ENCODE measurements at places on chromosomes 1 and 21.

DNA sequence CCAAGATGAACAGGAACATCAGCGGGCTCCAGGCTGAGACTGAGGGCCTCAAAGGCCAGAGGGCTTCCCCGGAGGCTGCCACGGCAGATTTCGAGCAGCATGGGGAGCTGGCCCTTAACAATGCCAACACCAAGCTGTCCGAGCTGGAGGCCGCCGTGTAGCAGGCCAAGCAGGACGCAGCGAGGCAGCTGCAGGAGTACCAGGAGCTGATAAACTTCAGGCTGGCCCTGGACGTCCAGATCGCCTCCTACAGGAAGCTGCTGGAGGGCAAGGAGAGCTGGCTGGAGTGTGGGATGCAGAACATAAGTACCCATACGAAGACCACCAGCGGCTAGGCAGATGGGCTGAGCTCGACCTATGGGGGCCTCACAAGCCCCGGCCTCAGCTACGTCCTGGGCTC, 823.4 kb upstream of the NEGR1 start:
- no peak for DNase-seq

GRCh38 chr1:1433804-1434130, 1.7 kb upstream of the VWA1 start:
- peak; percentile 54 for DNase-seq

- DNase-seq: no peak
These were observed 252.1 kb downstream of the KAZN start for GRCh38 chr1:14850563-14850962.

DNA sequence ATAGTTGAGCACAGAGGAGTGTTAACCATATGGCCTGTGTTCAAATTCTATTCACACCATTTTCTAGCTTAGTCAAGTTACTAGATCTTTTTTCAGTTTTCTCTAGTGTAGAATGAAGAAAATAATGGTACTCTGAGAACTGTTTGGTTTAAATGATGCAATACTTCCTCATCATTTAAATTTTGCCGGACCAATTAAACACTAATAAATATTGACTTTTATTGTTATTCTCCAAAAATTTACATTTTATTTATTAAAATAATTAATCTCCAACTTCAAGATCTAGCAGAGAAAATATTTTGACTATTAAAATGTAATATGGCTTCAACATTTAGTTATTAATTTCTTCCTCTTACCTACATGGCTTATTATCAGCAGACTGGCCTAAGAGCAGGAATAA, 123.1 kb downstream of the OLFM3 start:
- DNase-seq: no peak

- peak; percentile 88 for DNase-seq
These were observed at the start of gene IGSF3 for GRCh38 chr1:116667575-116668105. Gene IGSF3, minus strand, starts transcription at chr1:116667733. Its CDS starts 1,407 bp downstream, at chr1:116666326.

GRCh38 chr1:87052961-87053360, 138.5 kb downstream of the HS2ST1 start:
- DNase-seq: no peak

GRCh38 chr21:21673959-21674358, 675.8 kb downstream of the NCAM2 start:
- no peak for DNase-seq

DNA sequence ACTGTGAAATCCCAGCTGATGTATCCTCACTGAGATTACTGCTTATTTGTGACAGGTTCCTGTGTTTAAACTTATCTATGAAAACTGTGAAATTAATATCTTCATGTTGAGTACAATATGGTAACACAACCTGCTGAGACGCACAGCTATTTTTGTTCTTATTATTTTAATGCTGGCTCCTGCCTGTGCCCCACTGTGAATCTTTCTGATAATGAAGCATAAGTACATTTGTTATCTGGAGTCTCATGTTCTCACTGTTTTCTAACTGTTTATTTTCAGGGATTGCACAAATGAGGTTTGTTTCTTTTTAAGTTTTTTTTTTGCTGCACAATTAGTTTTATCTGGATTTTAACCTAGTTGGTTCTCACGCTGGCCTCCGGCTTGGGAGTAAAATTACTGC, 39.9 kb upstream of the IFNAR2 start:
- no peak for DNase-seq

GRCh38 chr1:24949331-24949881, 19.3 kb upstream of the RUNX3 start:
- DNase-seq: peak; percentile 90
